NCI-H774 (cell line): ENCODE measurements at places on chromosomes 5 and 9.

DNA sequence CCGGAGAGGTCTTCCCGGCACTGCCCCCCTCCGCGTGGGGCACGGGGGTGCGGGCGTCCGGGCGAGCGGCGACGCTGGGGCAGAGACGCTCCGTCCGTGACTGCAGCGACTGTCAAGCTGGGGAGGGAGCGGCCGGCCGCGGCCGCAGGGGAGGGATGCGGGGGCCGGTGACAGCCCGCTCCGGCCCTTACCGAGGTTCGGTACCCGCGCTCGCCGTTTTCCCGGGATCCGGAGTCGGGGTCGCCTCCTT is 400 bp downstream of the KDM4C start:
- no peak for DNase-seq

- DNase-seq, result no peak
Measured at GRCh38 chr5:32840606-32841005, 129.5 kb downstream of the NPR3 start.

DNA sequence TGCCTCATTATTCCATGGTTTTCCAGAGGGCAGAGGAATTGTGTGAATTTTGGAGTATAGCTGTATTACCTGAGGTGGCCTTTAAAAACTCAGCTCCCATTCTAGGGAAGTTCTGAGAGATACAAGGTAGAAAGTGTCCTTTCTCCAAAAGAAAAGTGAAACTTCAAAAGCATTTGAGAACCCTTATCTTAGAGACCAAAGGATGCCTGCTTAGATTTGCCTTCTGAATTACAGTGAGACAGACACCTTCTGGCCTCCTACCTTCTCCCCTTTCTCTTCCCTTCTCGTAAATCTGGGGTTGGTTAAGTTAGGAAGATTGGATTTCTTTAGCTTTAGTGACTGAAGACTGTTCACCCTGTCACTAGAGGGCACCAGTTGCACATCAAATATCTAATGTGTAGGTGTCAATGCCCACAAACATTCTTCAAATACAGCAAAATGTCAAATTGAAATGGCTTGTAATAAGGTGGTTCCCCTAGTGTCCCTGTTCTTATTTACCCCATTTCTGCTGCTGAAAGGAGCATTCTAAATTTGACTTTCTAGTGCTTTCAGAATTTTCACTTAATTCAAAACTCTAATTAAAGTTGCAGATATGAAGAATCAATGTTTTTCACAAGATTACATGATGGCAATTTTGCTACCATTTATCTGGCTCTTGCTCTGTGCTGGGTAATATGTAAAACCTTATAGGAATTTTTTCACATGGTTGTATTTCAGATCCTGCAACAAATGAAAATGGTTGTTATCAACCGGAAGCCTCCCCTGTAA is 46.7 kb downstream of the PRRC1 start:
- peak; percentile 50 for DNase-seq

DNA sequence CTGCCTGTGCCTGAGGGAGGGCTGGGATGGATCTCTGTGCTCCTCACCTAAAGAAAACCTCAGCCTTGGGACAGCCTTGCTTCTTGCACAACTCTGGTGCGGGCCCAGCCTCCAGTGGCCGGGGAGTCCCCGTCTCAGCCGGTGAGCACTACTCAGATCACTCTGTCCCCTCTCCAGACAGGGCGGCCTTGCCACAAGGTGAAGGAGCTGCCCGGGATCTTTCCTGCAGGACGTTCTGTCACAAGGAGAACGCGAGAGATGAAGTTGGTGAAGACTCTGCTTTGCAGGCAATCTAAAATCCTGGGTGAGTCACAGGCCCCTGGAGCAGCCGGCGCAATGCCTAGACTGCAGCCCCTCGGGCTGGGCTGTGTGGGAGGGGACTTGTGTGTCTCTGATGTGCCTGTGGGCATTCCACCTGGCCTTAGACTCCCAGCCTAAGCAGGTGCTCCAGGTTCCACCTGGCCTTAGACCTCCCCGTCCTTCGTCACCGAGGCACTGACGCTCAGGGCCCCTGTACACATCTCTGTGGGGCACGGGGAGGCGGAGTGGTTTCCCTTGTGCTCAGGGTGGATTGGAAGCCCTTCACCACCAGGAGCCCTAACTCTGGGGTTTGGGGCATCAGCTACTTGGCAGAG is 15.2 kb upstream of the IRX4 start:
- no peak for DNase-seq

- DNase-seq, result no peak
Measured at GRCh38 chr9:99184110-99184474, 37.6 kb downstream of the ALG2 start.

DNA sequence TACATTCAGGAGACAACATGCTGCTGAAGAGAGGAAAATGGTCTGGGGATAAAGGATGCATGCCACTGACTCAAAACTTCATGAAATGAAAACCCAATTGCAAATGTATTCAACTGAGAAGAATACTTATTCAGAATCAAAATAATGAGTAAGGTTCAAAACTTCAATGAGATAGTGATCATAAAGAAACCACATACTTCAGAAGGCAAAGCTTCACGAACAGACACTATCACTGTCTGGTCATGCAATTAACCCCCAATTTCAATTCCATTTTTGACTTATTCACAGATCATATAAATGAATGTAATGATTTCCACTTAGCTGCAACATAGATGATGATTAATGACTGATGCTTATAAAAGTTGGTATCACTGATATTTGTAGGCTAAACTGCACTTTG is 33.0 kb upstream of the CTNNAL1 start:
- DNase-seq, result no peak

- DNase-seq, result no peak
Measured at GRCh38 chr9:92132501-92132900, 17.3 kb upstream of the SPTLC1 start.

GRCh38 chr9:76127637-76128036 is 237.2 kb downstream of the PCSK5 start:
- no peak for DNase-seq

- DNase-seq, result no peak
Measured at GRCh38 chr9:16828340-16829281, 41.9 kb downstream of the BNC2 start.

GRCh38 chr5:107215611-107216010 is 455.1 kb downstream of the EFNA5 start:
- DNase-seq, result no peak

DNA sequence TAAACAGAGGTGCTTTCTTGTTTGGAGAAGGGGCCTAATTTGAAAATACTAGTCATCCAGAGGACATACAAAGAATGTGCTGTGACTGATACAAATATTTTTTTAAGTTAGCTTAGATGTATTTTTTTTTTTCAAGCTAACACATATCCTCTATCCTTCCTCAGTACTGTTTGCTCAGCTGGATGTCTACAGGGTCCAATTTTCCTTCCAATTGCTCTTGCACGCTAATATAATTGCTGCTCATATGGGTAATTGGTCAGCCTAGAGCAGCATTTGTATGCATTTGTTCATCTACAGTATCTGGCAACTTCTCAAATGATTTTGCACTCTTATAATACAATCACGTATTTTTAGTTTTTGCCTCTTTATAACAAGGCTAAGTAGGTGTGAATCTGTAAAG is 84.7 kb downstream of the ZDHHC21 start:
- peak; percentile 89 for DNase-seq

- no peak for DNase-seq
Measured at GRCh38 chr9:14389657-14390056, 75.7 kb upstream of the NFIB start.

DNA sequence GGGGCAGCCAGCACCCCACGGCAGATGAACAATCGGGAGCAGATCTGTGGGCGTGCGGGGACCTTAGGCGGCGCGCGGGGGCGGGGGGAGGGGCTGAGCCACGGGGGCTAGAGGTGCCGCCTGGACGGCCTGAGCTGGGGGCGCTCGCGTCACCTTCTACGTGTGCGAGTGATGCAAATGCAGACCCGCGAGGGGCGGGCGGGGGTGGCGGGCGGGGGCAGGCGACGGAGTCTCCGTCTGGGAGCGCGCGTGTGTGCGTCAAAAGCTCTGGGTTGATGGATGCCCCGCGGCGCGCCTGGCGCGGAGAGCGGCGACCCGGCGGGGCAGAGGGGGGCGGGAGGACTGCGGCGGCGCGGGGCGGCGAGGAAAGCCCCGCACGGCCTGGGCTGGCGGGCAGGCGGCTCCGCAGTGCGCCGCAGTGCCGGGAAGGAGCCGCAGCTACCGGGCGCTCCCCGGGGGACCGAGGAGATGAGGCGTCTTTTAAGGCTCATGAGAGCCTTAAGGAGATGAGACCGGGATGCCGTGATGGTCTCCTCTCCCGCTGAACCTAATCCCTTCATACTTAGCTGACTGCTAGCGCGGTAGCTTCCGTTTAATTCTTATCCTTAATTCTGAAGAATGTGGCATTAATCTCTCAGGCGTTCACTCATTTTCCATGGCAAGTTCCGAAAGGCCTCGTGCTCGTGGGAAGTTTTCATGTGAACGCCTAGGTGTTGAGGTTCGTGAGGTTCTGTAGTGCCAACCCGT is 1.5 kb downstream of the SV2C start:
- DNase-seq, result no peak

GRCh38 chr9:123798195-123798594 is 131.7 kb downstream of the DENND1A start:
- DNase-seq, result no peak
